T-helper 22 cell (primary cell): ENCODE measurements at places on chromosomes 3 and 15.

DNA sequence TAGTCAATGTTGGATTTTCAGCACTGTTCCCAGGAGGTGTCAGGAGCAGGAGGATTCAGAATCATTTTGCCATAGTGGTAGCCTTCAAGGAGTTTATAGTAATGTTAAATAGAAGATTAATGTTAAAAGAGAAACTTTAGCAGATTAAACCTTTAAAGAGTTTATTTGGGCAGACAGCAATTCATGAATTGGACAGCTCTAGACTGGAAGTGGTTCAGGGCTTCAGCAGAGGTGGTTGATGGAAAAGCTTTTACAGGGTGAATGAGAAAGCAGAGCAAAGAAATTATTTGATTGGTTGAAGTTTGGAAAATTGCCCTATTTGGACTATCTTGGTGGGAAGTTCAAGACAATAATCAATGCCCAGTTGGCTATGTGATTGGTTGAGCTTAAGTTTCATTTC is 416.6 kb upstream of the TBL1XR1 start:
- DNase-seq = no peak

DNA sequence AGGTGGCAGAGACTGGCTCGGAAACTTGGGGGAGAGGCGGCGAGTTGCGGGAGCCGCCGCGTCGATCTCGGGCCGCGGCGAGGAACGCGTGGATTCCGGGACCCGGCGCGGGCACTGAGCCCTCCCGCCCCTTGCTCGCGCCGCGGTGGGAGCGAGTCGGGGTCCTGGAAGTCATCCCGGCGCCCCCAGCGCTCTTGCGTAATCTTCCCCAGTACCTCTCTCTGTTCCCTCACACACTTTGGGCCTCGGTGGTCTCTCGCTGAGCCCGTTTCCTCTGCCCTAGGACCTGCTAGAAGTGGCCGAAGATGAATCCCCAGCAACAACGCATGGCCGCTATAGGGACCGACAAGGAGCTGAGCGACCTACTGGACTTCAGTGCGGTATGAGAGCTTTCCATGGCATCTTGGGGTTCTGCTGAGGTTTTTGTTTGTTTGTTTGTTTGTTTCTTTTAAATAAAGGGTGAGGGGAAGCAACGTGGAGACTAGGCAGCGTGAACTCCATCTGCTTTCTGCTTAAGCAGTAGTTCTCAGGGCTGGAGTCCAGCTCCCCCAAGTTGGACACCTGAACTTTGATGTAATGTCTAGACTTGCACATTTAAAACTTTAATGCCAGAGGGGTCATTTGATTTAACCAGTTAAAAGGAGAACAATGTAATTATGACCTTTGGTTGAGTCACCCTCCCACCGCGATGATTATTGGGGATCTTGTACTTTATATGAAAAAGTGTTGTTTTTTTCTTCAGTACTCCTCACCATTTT is 1.3 kb downstream of the TCF12 start:
- DNase-seq = no peak

GRCh38 chr15:76418352-76419140 is 82.0 kb downstream of the ISL2 start:
- no peak for DNase-seq

GRCh38 chr3:69871868-69872267 is 127.7 kb upstream of the SAMMSON start:
- no peak for DNase-seq

- DNase-seq = no peak
Measured at GRCh38 chr3:30268288-30268687, 338.1 kb upstream of the TGFBR2 start.

GRCh38 chr3:11498646-11499045 is 145.1 kb downstream of the VGLL4 start:
- no peak for DNase-seq

DNA sequence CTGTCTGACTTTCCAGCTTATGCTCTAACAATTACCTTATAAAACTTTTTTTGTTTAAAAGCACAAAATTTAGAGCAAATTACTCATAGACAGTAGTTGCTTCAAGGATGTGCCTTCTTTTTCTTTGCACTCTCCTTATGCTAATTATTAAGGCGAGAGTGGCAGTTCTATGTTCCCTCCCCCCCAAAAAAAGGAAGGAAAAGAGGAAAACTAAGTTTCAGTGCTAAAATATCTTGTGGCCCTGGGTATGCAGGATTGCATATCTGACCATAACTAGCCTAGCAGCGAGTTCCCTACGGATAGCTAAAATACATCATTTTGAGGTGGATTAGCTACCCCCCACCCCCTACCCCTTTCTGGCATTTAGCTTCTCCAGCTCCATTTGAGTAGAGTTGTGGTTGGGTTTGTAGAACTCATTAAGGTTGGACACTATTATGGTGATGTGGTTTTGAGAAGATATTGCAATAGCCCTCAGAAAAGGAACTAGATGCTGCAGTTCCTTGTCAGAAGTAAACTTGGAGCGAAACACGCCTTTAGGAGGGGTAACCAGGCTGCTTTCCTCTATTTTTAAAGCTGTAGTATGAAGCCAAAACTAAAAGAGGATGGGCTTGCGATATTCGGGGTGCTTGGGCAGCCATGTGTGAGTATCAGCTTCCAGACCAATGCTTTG is 174.6 kb downstream of the AKAP13 start:
- DNase-seq = no peak

DNA sequence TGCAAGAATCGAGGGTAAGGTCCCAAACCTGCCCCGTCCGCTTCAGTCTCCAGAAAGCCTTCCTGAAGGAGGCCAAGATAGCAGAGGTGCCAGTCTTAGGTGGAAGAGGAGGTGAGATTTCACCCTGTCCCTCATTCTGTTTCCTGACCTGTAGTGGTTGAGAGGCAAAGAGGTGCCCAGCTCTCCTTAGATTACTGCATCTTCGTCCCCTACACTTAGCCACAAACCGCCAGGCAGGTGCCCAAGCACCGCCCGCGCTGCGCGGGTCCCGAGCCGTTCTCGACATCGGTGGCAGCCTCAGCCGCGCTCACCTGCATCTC is 23.8 kb upstream of the POLG start:
- no peak for DNase-seq

- no peak for DNase-seq
Measured at GRCh38 chr3:169255511-169255910, 408.0 kb downstream of the MECOM start.

DNA sequence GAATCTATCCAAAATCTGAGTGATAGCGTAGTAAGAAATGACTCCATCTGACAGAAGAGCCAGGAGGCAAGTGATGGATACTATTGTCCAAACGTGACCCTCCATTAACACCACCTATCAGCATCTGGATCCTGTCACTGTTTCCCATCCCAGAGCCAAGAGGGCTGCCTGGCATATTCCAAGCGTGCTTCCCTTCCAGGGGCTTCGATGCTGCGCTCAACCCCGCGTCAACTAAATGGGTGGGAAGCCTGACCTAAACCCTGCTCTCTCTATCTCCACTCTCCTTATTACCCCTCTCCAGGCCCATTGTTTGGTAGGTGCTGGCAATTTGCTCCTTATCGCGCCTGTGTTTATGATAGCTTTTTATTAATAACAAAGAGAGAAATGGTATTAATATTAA is 83.2 kb downstream of the NR2F2 start:
- no peak for DNase-seq

DNA sequence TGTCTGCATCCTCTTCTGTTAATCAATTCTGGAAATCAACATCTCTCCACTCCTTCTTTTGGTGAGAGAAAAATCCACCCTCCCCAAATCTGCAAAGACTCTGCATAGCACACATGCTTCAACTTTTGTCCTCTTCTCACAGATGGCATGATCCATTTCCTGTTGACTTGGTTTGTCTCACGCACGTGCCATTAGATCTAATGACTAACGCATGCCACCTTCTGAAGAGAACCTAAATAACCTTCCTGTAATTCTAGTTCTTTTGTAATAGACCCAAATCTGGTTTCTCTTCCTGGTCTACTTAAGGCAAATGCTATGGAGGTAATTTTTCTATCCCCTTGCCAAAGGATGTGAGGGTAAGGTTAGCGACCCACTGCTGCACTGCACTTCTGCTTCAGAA is 51.0 kb upstream of the ATOSA start:
- peak; percentile 18 for DNase-seq

DNA sequence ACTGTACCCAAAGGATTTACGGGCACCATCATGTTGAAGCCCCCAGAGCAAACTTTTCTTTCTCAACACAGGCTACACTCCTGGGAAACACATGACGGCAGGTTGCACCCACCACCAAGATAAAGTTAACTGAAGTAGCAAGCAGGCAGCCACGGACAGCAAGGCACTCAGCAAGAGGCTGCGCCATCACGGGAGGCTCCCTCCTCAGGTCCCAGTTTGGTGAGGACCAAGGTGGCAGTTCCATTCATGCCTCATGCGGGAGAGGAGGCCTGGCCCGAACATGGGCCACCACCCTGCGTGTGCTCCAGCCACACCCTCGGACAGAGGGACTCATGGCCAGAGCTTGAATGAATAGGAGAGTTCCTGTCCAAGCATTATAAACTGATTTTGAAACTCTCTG is 6.8 kb downstream of the ADCY5 start:
- DNase-seq = no peak

DNA sequence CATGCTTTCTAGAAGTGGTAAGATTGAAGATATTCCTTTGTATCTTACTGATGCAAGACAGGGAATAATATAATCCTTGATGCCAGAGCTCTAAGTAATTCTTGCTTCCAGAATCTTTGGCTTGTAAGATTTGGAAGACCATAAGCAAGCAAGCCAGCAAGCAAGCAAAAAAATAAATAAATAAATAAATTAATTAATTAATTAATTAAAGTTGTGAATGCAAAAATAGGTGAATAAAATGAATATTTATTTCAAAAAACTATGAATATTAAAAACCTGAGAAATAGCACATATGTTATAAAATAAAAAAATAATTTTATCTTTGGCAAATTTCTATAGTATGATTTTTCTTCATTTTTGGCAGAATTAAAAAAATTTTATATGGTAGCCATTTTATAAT is 750.2 kb upstream of the ARRDC4 start:
- no peak for DNase-seq

GRCh38 chr15:89475661-89476060 is 20.7 kb downstream of the RHCG start:
- no peak for DNase-seq

DNA sequence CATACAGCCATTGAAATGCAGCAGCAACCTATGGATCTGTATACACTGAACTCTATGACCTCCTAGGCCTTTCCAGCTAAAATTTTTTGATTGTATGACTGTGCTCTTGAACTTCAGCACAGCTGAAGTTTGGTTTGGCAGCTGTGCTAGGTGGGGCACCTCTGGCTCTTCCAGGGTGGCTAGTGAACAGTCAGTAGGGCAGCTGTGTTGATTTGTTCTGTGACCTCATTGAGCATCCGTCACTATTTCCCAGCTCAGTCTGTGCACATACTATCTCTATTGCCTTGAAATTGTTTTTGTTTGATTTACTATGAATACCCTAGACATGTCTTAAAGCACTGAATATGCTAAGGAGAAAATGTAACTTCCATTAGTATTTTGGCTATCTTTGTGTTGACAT is 363.2 kb upstream of the NAALADL2 start:
- DNase-seq = no peak

- no peak for DNase-seq
Measured at GRCh38 chr15:53869806-53870073, 108.5 kb upstream of the UNC13C start.

DNA sequence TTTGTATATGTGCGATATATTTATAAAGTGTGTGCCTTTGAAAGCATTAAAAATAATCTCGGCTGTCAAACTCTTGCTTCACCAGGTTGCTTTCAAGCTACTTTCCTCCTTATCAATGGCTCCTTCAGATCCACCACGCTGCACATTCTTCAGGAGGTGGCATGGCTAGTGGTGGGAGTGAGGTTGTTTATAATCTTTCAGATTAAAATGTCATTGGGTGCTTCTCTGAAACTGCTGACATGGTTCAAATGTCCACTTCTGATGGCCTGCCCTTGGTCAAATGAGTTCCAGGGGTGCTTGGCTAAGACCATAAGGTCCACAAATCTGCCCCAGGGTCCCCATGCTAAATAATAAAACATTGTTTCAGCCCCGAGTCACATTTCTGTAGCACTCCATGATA is 36.7 kb downstream of the ARHGAP31 start:
- DNase-seq = no peak

- no peak for DNase-seq
Measured at GRCh38 chr3:59802045-59802444, 752.2 kb upstream of the CFAP20DC start.

DNA sequence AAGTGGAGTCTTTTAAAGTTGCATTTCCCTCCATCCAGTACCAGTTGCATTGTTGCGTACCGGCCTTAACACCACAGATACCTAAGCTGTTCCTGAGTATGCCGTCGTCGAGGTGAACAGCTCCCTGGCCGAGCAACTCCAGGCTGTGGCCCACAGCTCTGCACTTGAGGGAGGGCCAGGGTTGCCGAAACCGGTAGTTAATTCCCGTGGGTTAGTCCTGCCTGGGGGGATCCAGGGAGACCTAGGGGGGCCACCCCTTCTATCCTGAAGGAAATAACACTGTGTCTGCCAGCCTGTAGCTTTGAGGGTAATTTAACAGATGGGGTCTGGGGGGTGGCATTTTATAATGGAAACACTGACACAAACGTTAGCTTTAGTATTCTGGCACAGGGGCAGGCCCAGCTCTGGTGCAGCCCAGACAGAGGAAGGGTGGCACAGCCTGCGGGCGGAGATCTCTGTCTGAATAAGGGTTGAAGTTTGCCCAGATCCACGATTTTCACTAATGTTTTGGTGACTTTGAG is 60.8 kb downstream of the RGMA start:
- DNase-seq = no peak

DNA sequence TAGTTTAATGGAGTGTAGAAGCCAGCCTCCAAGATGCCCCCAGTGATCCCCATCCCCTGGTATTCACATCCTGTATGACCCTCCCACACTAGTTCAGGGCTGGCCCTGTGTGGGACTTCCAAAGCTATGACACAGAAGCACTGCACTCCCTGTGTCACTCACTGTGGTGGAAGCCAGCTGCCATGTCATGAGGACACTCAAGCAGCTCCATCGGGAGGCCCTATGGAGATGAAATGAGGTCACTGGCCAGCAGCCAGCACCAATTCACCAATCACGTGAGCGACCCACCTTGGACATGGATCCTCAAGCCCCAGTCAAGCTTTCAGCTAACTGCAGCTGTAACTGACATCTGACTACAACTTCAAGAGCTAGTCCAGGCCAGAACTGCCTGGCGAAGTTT is 3.9 kb upstream of the ACAN start:
- no peak for DNase-seq

- no peak for DNase-seq
Measured at GRCh38 chr3:40876496-40876895, 322.8 kb upstream of the CTNNB1 start.

GRCh38 chr15:62306851-62307504 is 141.9 kb upstream of the C2CD4B start:
- no peak for DNase-seq

DNA sequence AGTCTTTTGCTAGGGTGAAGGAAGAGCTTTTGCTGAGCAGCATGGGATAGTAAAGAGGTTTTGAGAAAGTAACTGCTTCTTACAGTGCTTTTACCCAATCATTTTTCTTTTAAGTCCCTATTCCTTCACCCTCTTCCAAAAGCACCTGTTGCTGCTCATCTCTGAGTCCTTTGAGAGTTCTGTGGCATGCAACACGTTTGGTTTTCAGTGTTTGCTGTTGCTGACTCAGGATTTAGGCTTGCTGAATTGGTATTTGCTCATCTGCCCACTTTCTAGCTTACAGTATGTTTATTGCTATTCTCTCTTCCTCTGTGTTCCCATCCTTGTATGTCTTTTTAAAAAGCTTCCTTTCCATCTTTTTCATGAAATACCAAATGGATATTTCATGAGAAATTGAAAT is 55.9 kb upstream of the THRB start:
- no peak for DNase-seq

- no peak for DNase-seq
Measured at GRCh38 chr3:148081926-148082325, 615.8 kb upstream of the AGTR1 start.
